ENCODE measurements at places on chromosomes 6 and 20.

- no peak for DNase-seq
These were observed at the start of gene SLC4A11 for GRCh38 chr20:3239026-3239866. Gene SLC4A11 (minus strand): TSS chr20:3239190. CDS start chr20:3239137, 53 bp downstream.

- DNase-seq = peak; percentile 77
These were observed 52.8 kb downstream of the MRPL14 start for GRCh38 chr6:44074439-44074812.

DNA sequence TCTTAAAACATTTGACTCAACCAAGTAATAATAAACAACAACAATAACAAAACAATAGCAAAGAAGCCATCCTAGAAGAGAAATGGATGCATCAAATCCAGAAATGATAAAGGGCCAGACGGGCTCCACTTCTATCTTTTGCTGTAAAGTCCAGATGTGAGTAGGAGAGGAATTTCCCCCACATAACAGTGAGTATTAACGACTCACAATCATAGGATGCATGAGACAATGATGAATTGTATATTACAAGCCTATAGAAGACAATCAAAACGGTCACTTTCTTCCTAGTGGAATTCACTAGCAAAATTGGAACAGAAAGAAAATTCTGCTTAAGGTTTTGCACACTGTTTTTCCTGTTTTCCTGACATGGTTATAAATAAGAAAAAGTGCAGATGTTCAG, 97.0 kb upstream of the PREP start:
- no peak for DNase-seq

DNA sequence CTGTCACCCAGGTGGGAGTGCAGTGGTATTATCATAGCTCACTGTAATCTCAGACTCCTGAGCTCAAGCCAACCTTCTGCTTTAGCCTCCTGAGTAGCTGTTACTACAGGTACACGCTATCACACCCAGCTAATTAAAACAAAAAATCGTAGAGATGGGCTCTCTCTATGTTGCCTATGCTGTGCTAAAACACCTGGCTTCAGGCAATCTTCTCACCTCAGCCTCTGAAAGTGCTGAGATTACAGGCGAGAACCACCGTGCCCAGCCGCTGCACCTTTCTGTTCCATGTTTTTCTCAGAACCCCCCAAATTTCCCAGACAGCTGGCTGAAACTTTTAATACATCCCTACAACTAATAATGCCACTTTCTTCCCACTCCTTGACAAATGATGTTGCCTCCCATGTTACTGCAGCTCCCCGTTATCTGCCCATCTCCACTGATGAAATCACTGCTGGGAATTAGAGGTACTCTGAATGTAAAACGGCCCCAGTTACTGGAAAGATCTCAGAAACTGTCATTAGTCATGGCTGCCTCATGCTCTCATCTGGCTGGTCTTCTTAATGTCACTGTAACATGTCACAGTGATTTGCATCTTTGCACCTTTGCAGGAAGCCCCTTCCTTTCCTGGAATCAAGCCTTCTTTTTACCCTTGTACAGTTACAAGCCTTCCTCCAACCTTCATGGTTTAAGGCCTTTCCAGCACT, 697.5 kb downstream of the PRKN start:
- no peak for DNase-seq

- peak; percentile 68 for DNase-seq
These were observed 37.4 kb downstream of the ATXN1 start for GRCh38 chr6:16723826-16724225.

DNA sequence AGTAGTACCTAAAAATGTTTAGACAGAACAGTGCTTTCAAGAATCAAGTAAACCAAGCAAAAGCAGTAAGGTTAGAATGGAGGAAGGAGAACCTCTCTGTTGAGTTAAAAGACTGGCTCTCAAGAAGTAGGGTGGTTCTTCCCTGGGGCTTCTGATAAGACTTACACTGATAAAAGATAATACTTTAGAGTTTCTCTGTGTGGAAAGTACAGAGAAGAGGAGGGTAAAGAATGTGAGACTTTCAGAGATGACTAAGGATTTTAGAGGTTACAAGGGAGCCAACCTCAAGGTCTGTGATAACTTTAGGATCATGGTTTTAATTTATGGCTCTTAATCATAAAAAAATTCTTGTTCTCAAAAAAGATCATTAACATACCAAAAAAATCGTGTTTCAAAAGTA, 30.9 kb upstream of the ALDH8A1 start:
- DNase-seq = no peak

GRCh38 chr6:133973109-133973971, 20.3 kb downstream of the TBPL1 start:
- DNase-seq = peak; percentile 58

- no peak for DNase-seq
These were observed 109.7 kb downstream of the LRFN2 start for GRCh38 chr6:40477246-40478126.

DNA sequence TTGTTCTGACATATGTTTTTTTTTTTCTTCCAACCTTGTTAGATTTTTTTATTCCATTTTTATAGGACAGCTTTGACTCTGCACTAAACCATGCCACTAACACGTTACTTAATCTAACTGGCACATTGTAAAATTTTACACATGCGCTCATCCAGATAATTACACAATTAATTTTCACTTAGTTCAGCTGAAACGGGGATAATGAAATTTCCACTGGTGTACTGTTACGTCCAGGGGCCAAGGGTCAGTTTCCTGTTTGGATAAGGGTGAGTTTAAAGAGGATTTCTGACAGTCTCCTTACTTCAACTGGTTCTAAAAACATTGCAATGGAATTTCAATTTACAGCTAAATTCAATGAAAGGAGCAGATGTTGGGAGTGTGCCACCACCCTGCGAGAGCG, 221.8 kb upstream of the CEP162 start:
- DNase-seq = no peak

DNA sequence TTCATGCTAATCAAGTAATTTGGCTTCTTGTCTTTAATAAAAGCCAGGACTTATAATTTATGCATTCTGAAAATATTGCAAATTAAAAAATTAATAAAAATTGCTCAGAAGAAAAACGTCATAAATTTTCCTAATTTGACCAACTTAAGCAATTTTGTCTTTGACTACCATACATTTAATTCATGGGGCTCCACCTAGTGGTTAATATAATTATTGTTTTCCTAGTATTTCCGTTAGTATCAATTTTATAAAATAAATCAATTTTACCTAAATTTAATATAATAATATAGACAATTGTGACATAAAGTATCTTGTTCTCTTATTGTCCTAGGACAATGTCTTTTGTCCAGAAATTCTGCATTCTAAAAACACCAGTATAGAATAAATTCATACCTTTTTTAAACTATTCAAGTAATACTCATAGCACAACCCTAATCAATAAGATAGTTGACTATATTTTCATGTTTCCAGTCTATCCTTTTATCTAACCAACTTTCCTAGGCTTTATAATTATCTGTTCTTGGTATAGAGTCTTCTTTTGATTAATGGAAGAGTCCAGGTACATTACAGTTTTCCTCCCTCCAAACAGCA, 319.9 kb downstream of the TRDN start:
- no peak for DNase-seq

- DNase-seq = peak; percentile 4
These were observed 997 bp upstream of the FBXO30 start for GRCh38 chr6:145815309-145816274.

GRCh38 chr6:71463061-71463460, 174.4 kb downstream of the OGFRL1 start:
- no peak for DNase-seq

GRCh38 chr6:53139841-53140413, 8.7 kb downstream of the GCM1 start:
- no peak for DNase-seq

DNA sequence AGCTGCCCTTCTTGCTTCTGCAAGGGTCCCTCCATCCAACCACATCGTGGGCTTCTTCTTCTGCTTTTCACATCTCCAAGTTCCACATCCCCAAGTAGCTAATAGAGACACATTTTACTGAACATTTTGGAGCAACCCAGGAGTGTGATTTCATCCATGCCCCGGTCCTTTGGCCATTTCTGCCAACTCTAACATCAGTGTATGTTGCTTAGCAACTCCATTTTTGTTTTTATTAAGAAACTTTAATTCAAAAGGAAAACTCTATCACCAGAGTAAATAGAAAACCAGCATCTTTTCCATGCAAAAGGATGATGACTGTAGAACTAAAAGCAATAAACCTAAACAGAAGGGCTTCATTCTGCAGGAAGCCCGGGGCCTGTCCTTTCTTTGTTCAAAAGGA, 32.7 kb upstream of the SULF2 start:
- no peak for DNase-seq

- no peak for DNase-seq
These were observed 106.5 kb downstream of the ARID1B start for GRCh38 chr6:156883497-156884252.

DNA sequence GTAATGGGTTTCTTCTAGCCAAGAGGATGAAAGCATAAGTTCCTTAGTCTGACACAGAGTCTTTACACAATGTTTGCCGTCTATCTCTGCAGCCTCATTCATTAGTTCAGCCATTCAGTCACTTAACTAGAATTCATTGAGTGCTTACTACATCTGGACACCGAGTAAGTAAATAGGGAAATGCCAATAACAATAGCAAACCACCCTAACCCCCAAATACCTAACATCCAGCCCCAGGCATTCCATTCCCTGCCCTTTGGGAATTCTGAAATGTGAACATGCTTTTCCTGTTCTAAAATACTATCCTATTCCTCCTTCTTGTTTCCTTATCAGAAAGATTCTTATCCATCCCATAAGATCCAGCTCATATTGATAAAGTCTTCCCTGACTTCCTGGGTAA, 277.6 kb upstream of the RNF217 start:
- DNase-seq = no peak

DNA sequence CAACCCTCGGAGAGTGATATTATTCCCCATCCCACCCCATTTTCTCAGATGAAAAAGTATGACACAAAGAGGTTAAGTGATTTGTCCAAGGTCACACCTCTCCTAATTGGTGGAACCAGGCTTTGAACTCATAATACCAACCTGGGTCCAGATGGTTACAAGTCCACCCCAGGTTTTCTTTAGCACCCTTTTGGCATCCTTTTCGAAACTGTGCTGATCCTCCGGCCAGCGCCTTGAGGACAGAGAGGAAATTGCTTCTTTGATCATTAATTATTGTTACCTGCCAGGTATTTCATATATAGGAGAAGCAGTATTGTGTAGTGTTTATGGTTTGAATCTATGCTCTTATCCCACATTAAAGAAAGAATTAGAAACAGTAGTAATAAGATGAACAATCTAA, 29.3 kb upstream of the PDYN start:
- no peak for DNase-seq

DNA sequence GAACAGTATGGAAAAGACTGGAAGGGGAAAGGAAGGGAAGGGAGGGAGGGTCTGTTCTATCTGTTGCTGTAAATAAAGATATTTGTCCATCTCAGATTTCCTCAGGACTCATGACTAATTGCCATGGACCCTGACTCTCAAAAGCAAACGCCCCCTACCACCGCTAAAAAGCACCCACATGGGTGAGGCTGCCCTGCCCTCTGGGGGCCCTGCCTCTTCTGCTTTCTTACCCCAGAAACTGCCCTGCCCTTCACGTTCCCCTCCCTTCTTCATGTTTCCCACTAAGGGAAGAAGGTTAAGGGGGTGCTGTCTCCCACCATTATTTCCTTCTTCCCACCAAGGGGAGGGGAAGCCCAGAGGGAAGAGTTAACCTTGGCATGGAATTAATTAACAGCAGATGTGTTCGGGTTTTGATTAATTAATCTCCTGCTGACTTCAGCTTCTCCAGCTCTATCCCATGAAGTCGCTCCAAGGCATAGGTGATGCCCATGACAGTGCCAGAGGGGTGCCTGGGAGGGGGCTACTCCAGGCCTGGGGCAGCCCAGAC, 16.0 kb downstream of the MDFI start:
- no peak for DNase-seq

DNA sequence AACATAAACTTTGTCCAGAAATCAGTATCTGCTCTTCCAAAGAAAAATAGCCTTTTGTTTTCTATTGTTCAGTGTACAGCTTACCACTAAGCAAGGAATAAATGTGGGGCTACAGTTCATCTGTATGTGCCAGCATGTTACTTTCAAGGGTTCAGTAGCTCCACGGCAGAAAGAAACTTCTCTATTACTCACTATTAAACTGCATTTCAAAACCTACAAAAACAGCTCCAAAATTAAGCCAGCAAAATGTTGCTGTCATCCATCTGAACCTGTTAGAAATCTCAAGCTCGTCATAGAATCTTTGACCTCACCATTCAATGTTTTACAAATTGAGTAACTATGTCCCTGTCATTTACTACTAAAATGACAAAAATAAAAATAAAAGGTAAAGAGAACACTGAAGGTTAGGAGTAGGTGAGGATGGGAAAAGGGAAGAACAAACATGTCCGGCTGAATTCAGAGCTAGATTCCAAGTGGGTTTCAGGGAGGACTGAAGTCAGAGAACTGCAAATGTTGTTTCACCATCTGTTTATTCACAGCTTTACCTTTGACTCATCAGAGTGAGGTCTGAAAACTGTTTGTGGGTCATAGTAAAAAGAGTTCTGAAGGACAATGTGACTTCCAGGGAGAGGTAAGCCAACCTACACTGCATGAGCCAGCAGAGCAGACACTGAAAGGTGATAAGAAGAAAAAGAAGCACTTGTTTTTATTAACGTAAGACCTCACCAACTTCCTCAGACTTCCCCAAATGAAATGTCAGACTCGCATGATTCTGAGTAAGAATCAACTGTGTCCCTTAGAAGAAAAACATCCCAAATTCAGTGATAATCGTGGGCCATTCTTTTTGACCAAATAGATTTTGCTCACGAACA, 62.0 kb downstream of the ATXN1 start:
- peak; percentile 72 for DNase-seq

- no peak for DNase-seq
These were observed 19.8 kb downstream of the KCNB1 start for GRCh38 chr20:49462626-49463025.

DNA sequence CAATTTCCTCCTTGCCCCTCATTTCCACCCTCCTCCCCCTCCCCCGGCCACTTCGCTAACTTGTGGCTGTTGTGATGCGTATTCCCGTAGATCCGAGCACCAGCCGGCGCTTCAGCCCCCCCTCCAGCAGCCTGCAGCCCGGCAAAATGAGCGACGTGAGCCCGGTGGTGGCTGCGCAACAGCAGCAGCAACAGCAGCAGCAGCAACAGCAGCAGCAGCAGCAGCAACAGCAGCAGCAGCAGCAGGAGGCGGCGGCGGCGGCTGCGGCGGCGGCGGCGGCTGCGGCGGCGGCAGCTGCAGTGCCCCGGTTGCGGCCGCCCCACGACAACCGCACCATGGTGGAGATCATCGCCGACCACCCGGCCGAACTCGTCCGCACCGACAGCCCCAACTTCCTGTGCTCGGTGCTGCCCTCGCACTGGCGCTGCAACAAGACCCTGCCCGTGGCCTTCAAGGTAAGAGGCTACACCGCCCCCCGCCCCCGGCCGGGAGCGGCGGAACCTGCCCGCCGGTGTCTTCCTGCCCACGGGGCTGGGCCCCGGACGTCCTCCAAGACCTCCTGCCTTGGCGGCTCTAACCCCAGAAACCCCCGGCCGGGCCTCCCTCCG, 44.9 kb upstream of the SUPT3H start:
- no peak for DNase-seq

- DNase-seq = no peak
These were observed 577.9 kb downstream of the TFAP2B start for GRCh38 chr6:51396583-51396982.

- DNase-seq = no peak
These were observed 76.1 kb upstream of the HSF2 start for GRCh38 chr6:122323361-122323760.

GRCh38 chr20:60271597-60271996, 313.4 kb downstream of the CDH26 start:
- DNase-seq = no peak

- DNase-seq = no peak
These were observed 334.2 kb downstream of the MEI4 start for GRCh38 chr6:77987035-77987384.

- no peak for DNase-seq
These were observed 125.3 kb upstream of the SPTLC3 start for GRCh38 chr20:12883507-12883885.

- DNase-seq = no peak
These were observed 7.8 kb upstream of the MTG2 start for GRCh38 chr20:62174870-62175624.
